NCI-H526 (cell line): ENCODE measurements at places on chromosomes 7 and 10.

DNA sequence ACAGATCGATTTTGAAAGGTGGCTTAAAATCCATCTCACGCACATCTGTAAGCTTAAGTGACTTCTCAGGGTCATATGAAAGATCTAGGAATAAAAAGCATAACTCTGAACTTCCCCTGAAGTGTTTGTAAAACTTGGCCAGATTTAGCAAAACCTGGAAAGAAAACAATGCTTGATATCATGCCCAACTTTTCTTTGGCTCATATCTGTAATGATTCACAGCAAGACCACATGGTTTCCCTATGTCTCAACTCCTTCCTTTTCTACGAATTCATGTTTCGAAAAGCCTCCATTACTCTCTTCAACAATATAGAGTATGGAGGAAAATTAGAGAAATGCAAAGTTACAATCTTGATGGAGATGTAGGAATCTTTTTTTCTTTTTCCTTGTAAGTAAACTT is 20.1 kb upstream of the CABCOCO1 start:
- DNase-seq = no peak

- DNase-seq = no peak
These were observed 45.1 kb downstream of the HBP1 start for GRCh38 chr7:107213945-107214344.

- DNase-seq = peak; percentile 87
These were observed 77.4 kb downstream of the PON1 start for GRCh38 chr7:95246831-95247370.

DNA sequence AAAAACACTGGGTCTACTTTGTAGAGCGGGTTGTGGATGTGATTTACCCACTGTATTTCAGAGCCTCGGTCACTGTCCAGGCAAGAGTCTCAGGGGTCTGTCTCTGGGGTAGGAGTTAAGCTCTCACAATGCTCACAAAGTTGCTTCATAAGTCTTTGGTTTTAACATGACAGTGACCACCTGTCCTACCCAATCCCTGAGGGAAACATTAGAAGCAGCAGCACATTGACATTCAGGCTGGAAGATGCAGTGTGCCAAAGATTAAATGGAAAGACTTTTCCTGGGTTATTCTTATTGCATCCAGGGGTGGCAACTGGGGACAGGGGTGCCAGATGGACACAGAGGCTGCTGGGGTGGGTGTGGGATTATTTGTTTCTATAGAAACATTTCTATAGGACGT is 330.0 kb downstream of the RNLS start:
- DNase-seq = no peak

DNA sequence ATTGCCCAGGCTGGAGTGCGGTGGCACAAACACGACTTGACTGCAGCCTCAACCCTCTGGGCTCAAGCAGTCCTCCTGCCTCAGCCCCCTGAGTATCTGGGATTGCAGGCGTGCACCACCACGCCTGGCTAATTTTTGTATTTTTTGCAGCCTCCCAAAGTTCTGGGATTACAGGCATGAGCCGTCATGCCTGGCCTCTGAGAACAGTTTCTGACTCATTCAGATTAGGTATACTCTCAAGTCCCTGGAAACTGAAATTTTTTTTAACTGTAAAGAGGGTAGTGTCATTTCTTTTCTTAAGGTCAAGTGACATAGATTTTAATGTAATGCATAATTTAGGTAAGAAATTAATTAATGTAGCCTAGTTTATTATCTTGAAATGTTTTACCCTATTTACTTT is 104.7 kb downstream of the SEPTIN7 start:
- DNase-seq = no peak

DNA sequence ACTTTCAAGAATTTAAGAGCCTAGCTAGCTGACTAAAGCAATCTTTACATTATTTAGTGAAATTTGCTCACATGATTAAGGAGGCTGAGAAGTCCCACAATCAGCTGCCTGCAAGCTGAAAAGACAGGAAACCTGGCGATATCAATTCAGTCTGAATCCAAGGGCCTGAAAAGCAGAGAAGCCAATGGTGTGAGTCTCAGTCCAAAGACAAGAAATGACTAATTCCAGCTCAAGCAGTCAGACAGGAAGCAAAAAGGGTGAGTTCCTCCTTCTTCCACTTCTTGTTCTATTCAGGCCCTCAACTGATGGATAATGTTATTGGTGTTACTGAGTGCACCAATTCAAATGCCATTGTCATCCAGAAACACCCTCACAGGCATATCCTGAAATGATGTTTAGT is 1231.6 kb upstream of the CELF2 start:
- no peak for DNase-seq

GRCh38 chr7:157037635-157038034 is 27.2 kb upstream of the MNX1 start:
- no peak for DNase-seq

GRCh38 chr10:129523723-129524316 is 56.8 kb downstream of the MGMT start:
- DNase-seq = no peak

DNA sequence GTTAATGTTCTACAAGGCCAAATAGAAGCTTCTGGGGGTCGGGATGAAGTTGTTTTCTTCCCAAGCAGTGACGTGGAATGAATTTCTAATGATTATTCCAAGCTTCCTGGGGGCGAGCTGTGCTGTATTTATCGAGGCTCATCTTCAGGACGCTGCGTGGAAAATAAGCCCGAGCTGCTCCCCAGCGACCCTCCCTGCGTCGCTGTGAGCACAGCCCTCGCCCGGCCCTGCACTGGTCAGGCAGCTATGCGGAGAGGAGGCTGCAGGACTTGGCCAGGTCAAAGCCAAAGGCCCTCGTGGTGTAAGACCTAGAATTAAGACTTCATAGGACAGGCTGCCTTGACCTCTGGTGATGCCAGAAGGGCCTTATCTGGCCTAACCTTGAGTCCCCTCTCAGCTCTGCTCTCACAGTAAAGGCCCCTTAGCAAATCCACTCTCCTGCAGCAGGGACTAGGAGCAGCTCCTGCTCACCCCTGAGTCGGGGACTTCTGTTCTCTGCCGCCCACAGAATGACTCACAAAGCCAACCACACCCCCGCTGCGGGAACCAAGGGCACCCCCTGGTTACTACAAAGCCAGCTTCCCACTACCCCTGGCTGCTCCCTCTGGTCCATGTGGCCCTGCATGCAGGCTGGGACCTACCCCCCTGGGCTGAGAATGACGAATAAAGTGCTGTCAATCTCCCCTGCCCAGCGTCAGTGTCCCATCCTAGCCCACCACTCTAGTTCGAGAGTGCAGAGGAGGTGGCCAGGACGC is 501.6 kb downstream of the TCERG1L start:
- DNase-seq = no peak

DNA sequence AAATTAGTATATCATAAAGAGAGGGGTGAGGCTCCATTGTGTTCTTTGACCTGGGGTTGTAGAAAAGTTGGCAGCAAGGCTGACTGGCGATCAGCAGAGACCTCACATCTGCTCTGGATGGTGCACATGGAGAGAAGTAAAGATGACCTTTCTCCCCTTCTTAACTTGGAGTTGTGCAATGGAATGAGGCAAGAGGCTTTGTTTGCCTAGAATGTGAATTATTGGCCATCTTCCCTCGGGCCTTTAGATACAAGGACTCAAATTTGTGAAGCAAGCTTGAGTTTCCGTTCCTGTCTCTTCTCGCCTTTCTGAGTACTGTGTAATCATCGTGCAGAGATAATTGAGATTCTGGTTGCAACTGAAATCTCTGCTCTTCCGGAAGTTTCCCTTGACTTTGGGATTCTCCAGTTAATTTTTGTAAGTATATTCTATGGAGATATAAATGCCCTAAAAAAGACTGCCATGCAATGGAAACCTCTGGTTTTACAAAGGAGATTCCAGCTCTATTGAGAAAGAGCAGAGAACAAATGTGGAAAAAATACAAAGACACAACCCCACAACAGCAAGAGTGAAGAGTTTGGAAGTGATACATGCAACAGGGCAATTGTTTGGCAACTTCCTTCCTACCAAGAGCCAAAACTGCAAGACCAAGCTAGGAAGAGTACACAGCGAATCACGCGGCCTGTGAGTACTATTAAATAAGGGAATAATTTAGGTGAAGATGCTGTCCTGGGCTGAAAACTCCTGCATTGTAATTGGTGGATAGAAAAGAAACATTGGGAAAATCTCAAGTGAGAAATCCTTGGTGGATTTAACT is 542.3 kb upstream of the NRP1 start:
- DNase-seq = no peak

DNA sequence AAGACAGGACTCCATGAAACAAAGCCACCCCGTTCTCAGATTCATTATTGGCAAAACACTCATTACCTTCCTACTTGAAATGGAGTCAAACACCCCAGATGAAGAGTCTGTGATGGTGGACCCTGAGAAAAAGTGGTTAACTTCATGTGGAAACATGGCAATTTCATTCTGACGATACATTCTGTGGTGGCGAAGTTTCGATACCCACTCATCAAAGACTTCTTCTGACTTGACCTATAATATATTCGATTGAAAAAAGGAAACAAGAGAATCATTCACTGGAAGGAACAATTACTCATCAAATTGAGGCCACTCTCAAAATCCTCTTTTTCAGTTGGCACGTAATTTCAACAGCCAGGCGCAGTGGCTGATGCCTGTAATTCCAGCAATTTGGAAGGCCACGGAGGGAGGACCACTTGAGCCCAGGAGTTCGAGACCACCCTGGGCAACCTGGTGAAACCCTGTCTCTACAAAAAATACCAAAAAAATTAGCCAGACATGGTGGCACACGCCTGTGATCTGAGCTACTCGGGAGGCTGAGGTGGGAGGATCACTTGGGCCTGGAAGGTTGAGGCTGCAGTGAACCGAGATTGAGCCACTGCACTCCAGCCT is 108.8 kb upstream of the GSDME start:
- DNase-seq = no peak

DNA sequence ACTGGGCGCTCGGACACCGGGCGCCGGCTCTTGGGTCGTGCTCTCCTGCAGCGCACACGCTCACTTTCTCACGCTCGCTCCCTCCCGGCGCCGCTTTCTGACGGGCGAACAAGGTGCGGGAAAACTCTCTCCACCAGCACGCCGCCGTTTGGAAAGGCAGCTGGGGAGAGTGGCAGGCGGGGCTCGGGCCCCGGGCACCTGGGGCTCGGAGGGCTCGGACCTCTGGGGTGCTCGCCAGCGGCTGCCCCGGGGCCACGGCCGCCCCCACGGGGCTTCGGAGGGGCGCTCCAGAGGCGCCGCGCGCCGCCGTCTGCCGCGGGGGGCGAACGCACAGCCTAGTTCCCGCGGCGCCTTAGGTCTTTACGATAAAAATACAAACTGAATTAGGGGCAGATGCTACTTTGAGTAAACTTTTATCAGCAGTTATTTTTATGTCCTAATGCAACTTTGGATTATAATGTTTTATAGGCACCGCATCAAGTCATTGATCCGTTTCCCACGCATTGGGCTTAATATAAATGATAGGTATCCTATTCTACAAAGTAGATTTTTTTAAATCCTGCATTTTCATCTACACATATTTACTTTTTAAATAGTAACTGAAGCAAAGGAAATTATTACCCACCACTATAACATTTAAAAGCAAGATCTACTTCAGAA is 535 bp upstream of the EPC1 start:
- no peak for DNase-seq

GRCh38 chr7:123666492-123666891 is 10.8 kb downstream of the LMOD2 start:
- no peak for DNase-seq

DNA sequence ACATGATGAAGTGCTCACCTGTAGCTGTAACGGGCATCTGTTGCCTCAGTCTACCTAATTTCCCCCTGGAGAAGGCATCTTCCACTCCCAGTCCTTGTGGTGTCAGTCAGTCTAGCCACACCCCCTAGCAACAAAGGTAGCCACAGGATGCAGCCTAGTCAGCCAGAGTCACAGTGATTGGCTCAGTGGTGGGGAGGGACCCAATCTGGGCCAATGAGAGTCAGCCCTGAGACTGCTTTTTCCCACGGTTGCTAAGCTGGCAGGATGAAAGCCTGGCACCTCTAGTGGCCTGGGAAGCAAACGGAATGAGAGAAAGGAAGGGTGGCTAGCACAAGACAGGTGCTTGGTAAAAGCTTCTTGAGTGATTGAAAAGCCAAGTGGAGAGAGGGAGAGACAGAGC is 118.6 kb downstream of the SH3PXD2A start:
- no peak for DNase-seq

DNA sequence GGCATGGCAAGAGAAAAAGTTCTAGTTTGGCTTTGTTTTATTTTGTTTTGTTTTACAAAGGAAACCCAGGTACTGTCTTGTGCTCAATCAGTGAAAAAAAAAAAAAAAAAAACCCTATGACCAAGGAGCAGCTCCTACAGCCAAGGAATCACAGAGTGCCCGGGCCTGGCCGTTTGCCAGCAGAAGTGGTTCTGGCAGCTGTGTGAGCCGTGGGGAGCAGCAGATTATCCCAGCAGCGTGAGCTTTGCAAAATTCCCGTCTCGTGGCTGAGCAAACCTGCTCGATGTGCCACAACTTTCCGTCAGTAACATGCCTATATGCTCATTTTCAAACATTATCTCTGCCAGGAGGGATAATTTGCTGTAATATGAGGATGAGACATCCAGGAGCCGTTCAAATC is 293.7 kb downstream of the POU6F2 start:
- peak; percentile 13 for DNase-seq

GRCh38 chr10:91787810-91788209 is 10.4 kb upstream of the TNKS2 start:
- DNase-seq = no peak

- no peak for DNase-seq
These were observed 76.9 kb downstream of the INSIG1 start for GRCh38 chr7:155374276-155375252.

- DNase-seq = no peak
These were observed 69.5 kb downstream of the ZNF37A start for GRCh38 chr10:38163617-38164016.

GRCh38 chr10:80457554-80458262 is 3.6 kb downstream of the TSPAN14 start:
- DNase-seq = peak; percentile 6

- no peak for DNase-seq
These were observed 35.7 kb upstream of the EEPD1 start for GRCh38 chr7:36117203-36117840.

DNA sequence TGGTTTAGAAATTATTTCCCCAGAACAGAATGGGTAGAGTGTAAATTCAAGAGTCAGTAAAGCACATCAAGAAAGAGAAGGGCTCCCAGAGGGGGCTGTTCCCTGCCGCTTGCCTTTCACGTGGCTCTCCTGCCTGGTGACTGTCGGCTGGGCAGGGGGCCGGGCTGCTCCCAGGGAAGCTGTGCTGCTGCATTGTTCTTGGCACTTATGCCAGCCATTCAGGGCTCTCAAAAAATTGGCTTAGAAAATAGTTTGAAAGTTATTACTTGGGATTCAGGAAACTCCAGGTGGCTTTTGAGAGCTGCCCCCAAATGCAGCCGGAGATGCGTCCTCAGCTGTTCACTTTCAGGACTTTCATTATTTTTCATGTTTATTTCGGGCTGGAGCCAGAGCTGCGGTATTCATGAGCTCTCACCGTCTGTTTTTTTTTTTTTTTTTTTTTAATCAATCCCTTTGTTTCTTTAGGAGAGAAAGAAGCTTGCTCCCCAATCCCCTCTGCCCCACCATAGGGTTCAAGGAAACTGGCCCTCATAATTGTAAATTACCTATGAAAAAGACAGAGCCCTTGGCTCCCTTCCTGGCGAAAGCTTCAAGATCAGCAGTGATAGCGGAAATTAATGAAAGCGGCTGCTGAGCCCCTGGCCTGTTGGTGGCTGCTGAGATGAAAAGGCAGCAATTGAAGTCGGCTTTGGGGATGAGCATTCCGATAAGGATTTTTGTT is 94.1 kb downstream of the SORCS3 start:
- DNase-seq = no peak
